ENCODE measurements at places on chromosomes 16 and 17.

DNA sequence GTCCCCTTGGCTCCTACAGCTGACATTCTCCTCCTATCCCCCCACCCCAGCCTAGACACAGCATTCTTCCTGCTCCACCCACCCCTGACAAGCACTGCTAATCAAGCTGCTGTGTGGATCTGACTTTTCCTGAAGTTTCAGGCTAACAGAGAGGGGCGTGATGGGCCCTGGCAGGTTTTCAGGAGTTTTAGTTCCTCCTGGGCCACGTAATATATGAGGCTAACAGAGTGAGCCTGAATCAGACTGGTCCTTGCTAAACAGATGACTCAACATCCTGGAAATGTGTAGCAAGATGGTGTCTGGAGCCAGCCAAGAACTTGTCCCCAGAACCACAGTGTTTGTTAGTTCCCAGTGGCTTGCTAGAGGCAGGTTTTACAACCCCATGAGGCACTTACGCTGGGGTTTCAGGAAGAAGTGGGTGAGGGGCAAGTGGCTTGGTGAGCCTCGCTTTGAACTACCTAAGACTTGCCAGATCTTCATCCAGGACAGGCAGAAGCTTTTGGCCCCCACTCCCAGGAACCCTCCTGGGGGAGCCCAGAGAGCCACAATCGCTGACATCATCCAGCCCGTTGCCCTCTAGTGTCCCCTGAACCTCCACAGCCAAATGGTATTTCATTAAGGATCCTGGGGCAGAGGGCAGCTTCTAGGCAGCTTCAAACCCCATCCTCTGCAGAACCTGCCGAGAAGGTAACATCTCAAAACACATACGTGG lies 15.9 kb downstream of the TMEM92 start:
- DNase-seq, result no peak

- DNase-seq, result no peak
These were observed 53.1 kb downstream of the CFDP1 start for GRCh38 chr16:75379911-75380847.

DNA sequence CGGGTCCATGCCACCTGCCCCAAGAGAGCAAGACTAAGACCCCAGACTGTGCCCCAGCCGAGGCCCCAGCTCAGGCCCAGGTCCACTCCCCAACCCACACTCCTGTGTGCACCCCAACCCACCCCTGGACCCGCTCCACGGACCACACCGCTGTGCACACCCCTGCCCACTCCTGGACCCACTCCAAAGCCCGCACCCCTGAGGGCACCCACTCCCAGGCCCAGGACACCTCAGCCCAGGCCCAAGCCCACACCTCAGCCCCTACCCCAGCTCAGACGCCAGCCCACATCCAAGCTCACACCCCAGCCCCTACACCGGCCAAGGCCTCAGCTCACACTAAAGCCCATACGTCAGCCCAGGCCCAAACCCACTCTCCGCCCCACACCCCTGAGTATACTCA lies 1.1 kb downstream of the SPEM3 start:
- no peak for DNase-seq

- no peak for DNase-seq
These were observed 3.3 kb upstream of the CMTM1 start for GRCh38 chr16:66562986-66563385.

DNA sequence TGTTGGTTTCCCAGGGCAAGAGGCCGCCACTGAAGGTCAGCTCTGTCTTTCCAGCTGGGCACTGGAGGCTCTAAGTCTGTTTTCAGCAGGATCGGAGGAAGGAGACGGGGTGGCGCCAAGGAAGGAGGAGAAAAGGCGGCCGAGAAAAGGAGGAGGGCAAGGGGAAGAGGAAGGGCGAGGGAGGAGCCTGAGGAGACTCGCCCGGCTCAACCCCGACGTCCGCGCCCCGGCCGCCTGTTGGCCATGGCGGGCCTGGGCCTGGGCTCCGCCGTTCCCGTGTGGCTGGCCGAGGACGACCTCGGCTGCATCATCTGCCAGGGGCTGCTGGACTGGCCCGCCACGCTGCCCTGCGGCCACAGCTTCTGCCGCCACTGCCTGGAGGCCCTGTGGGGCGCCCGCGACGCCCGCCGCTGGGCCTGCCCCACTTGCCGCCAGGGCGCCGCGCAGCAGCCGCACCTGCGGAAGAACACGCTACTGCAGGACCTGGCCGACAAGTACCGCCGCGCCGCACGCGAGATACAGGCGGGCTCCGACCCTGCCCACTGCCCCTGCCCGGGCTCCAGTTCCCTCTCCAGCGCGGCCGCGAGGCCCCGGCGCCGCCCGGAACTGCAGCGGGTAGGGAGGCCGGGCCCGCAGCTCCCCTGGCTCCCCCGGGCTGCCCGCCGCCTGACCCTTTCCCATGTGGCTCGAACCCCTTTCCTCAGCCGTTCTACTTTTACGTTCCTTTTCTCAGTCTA lies at the start of gene RNF135:
Gene RNF135, plus strand, starts transcription at position 209 of the 737 bp plus-strand sequence. Its CDS starts 35 bp downstream, at position 244.
- peak; percentile 44 for DNase-seq

- no peak for DNase-seq
These were observed 25.3 kb downstream of the G6PC3 start for GRCh38 chr17:44095647-44096496.

DNA sequence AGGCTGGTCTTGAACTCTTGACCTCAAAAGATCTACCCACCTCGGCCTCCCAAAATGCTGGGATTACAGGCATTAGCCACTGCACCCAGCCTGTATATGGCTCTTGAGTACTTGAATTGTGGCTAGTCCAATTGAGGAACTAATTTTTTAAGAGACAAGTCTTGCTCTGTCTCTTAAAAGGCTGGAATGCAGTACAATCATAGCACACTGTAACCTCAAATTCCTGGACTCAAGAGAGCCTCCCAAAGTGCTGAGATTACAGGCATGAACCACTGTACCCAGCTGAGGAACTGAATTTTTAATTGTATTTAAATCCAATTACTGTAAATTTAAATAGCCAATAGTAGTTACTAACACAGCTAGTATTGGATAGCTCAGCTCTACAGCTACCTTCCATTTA lies 50.6 kb downstream of the MED13 start:
- DNase-seq, result no peak

DNA sequence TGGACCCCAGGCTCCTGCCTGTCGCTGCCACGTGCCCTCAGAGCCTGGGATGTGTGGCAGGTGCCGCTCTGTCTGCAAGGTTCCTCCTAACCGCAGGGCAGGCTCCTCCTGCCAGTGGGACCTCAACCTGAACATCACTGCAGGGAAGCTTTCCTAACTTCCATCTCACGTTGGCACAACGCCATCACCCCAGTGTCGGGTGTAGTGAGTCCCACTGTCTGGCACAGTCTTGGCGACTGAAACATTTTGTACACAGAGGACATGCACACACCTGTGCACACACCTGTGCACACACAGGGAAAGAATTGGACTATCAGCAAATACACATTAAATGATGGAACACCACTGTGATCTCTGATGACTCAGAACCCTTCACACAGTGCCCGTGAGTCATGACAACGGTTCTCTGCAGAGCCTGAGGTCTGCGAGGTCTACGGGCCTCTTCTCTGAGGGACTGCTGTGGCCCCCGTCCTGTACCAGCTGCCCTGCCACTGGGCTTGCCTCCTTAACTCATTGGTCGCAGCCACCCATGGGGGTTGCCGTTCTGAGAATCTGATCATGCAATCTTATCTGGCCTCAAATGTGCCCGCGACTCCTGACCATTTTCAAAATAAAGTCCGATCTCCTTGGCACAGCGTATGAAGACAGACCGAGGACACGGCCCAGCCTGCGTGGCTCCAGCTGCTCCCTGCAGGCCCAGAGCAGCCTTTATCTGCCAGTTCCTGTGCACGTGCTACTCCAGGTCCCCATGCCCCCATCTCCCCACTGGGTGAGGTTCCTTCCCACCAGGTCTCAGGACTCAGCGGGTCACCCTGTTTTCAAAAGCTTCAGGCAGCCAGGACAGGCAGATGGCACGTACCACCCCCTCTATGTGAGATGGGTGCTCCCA lies 7.6 kb downstream of the CCDC57 start:
- DNase-seq, result no peak

- no peak for DNase-seq
These were observed 234.5 kb upstream of the MYOCD start for GRCh38 chr17:12431188-12431587.

DNA sequence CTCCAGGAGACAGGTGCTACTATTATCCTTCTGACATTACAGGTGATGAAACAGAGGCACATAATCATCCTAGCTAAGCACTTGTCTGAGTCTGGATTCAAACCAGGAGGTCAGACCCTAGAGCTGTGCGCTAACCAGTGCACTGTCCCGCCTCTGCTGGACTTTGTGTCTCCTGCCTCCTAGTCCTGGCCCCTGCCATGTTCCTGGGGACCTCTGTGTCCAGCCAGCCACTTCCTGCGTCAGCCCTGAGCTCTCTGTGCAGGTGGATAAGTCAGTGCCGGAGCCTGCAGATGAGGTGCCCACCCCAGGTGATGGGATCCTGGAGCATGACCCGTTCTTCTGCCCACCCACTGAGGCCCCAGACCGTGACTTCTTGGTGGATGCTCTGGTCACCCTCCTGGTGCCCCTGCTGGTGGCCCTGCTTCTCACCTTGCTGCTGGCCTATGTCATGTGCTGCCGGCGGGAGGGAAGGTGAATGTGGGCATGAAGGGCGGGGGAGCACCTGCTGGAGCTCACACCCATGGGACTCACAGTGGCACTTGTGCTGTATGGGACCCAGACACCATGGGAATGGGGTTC lies 4.2 kb downstream of the SGCA start:
- no peak for DNase-seq

DNA sequence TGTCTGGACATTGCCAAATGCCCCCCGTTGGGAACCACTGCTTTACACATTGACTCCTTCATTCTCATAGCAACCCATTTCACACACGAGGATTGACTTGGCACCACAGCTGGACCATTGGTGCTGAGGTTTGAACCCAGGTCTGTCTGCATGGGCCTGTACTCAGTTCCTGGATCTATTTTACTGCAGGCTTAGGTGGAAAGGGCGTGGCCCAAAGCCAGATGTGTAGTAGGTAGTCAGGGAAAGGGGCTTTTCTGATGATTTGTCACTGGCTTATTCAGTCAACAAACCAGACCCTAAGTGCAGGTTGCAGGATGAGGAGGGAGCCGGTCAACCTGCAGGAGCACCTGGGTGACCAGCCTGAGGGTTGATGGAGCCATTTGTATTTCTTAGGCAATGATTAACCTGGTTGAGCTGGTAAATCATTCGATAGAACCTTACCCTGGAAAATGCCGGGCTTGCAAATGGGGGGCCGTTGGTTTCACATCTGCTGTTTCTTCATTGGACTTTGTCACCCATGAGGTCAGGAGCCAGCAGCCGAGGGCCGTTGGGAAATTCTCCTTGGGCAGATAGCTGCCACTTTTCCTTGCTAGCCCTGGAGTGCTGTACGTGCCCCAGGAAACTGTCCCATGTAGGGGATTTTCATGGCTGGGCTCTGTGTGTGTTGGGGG lies 104.4 kb downstream of the CMIP start:
- no peak for DNase-seq

DNA sequence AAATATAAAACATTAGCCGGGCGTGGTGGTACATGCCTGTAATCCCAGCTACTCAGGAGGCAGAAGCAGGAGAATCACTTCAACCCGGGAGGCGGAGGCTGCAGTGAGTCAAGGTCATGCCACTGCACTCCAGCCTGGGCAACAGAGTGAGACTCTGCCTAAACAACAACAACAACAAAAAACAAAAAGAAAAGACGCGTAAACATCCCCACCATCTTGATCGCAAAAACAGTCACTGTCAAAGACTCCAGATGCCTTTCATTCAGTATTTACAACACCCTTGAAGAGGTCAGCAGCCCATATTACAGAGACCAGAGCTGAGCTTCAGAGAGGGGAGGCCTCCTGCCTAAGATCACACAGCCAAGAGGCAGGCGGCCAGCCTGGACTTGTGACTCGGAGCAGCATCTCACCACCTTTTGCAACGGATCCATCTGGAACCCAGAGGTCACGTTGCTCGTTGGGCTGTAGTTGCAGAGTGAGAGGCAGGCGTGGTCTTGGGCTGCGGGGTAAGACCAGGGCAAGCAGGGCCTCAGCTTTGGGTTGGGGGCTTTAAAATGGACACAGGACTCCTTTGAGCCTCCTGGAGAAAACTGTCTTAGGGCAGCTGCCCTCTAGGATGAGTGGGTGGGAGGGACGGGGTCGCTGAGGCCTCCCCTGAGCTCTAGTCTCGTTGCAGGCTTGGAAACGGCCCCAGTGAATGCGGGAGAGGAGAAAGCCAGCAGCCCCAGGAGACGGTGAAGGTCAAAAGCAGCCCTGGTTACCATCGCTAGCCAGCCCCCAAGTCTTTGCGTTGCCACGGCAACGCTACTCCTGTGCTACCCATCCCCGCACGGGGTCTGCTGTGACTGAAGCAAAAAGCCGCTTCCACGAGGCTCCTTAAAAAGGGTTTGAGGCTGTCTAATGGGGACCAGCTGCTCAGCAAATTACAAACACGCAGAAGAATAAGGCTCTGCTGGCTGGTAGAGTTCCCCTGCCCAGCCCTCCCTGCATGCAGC lies 26.1 kb downstream of the LGALS3BP start:
- DNase-seq, result no peak

DNA sequence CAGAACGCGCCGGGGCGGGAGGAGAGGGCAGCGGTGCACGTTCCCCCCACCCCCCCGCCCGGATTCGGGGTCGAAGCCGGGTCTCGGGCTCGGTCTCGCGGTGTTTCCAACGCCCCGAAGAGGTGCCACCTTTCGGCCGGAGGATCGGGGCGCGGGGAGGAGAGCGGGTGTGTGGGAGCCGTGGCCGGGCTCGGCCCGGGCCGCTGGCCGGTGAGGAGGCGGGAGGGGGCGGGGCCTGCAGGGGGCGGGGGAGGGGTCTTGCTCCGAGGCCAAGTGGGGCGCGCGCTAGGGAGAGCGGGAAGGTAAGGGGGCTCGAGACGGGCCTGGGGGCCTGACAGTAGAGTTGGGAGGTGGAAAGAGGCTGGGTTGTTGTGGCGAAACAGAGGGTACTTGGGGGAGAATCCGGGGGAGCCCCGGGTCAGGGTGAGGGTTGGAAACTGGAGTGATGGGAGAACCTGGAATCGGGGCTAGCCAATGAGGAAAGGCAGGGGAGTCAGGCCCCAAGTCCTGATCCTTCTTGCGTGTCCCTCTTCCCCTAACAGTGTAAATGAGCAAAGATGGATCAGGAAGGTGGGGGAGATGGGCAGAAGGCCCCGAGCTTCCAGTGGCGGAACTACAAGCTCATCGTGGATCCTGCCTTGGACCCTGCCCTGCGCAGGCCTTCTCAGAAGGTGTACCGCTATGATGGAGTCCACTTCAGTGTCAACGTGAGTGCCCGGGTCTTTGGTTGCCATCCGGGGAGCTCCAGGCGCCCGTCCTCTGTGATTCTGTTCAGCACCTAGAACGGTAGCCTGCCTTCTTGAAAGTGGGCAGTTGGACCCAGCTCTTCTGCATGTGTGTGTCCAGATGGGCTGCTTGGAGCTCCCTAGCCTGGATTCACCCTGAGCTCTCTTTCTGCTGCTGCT lies 873 bp downstream of the SETD1A start:
- no peak for DNase-seq
